ENCODE measurements at places on chromosomes 5 and 9.

DNA sequence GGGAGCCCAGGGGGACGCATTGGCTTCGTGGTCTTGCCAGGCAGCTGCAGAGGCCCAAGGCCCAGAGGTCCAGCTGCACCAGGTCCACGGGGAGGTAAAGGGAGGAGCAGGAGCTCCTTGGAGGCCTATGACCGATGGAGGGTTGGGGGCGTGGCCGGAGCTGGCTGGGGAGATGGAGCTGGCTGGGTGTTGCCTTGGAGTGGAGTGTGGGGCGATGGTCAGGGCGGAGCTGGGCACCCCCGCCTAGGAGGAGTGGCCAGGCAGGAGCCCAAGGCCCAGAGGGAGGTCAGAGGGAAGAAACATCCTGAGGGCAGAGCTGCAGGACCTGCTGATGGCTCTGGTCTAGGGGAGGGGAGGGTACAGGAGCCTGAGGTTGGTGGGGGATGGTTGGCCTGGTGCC lies 44.6 kb downstream of the KCNT1 start:
- DNase-seq: no peak

DNA sequence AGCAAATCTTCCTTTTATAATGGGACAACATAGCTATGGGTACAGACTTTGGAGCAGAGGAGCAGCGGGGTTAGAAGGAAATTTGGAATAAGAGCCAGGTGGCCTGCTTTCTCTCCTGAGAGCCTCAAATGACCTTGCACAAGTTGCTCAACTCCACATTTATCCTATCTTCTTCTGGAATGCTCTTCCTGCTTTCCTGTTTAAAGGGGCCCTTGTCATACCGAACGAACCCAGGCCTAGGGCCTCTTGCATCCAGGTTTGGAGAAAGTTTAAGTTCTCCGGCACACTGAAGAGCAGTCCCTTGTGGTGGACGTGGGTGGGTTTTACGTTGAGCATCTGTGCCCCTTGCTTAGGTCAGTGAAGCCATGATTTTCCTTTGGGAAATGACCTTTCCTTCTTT lies 197.9 kb upstream of the NR3C1 start:
- no peak for DNase-seq

DNA sequence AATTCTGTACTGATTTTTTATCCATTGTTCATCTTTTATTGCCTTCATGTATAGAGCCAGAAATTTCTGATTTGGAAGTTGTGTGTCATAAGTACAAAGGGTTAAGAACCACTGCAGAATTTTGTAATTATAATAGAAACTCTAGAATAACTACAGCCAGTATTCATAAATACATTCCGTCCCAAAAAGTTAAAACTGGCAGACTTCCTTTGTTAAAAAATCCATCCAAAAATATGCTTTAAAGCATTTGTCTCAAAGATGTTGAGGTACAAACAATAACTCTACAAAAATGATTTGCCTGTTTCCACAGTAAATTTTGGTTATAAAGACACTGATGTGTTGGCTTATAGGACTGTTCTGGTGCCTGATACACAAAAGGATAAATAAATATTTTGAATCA lies 436.6 kb downstream of the DTWD2 start:
- DNase-seq: no peak

GRCh38 chr5:22850981-22851380 lies 2.2 kb downstream of the CDH12 start:
- no peak for DNase-seq

DNA sequence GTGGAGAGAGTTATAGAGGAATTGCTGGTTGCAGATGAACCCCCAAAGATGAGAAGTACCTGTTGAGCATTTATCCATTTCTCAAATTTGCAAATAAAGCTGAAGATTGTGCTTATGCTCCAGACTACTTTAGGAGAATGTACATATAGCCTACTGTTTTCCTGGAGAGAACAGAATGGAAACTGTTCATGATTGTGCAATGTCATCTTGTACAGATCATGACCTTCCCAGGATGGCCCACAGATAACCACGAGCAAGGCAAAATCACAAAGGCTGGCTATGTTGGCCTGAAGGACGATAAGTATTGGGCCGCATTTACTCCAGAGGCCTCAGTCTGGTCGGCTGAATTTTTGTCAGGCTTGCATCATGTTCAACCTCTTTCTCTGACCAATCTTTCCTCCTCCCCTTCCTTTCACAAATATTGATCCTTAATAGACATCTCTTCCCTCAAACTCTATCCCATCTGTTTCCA lies 28.5 kb upstream of the RICTOR start:
- no peak for DNase-seq
